ENCODE measurements at places on chromosomes 12 and 14.

GRCh38 chr12:127680516-127680915 is 586.5 kb upstream of the TMEM132C start:
- DNase-seq = no peak

- peak; percentile 61 for DNase-seq
Observed at GRCh38 chr14:105067140-105067968, 2.1 kb upstream of the GPR132 start.

DNA sequence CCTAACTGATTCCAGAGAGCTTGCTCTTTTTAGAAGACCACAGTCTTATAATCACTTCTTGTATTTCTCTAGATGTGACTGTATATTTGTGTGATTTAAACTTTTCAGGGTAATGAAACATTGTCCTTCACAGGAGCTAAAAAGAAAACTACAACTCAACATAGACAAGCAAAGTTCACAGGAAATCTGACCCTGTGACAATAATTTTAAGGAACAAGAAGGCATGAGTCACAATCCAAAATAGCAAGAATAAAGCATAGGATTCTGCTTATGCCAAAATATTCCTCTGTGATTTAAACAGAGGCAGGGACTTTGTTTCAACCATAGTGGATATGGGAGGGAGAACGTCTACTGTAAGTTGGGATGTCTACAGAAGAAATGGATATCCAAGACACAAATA is 44.3 kb downstream of the GPR65 start:
- DNase-seq = no peak

- peak; percentile 75 for DNase-seq
Observed at GRCh38 chr12:122860040-122860853, 25.0 kb downstream of the HIP1R start.

DNA sequence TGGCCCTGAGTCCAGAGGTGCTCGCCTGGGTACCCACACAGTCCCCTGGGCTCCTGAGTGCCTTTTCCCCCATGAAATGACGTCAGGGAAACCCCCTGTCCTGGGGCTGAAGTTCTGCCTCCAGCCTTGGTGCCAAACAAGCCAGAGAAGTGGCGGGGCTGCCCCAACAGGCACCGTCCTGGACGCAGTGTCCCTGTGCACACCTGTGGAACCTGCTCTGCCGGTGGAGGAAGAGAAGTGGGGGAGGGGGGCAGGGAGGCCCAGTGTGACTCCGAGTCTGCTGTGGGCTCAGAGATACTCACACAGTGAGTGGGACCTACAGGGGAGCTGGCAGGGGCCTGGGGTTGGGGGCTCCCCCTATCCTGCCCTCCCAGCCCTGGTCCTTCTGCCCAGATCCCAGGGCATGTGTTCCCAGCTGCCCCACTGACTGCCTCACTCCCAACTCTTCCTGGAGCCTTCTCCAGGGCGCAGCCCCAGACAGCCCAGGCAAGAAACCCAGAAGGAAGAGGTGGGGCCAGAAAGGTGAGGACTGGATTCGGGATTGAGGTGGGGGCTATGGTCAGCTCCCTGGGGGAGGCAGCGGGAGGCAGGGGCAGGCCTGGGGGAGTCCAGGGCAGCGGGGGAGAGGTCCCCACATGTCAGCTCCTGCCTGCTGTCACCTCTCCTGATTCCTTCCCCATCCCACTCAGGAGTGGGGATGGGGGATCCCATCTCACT is 24.7 kb downstream of the CCDC85C start:
- no peak for DNase-seq

GRCh38 chr12:120378036-120378435 is 9.1 kb upstream of the MSI1 start:
- DNase-seq = no peak

DNA sequence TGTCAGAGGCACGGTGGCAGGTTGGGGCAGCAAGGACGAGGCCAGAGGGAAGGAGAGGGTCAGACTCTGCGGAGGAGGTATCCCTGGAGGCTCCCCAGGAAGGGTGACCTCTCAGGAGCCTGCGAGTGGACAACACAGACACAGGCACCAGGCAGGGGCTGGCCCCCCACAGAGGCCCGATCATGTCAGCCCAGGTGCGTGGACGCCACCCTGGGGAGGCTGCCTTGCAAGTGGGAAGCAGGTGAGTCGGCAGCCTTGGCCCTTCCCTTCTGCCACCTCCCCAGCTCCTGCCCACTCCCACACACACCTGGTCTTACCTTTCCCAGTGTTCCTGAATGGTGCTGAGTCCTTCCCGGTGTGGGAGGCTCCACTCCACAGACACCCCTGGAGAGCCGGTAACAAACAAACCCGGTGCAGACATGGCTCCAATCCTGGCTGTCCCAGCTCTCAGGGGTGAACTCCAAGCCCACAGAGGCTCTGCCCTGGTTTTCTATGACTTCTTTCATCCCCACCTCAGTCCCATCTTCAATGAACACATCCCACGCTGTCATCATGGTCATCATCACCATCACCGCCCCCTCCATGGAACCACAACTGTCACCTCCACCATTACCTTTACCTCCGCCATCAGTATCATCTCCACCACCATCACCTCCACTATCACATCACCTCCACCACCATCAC is 5.2 kb downstream of the ZBTB42 start:
- no peak for DNase-seq

DNA sequence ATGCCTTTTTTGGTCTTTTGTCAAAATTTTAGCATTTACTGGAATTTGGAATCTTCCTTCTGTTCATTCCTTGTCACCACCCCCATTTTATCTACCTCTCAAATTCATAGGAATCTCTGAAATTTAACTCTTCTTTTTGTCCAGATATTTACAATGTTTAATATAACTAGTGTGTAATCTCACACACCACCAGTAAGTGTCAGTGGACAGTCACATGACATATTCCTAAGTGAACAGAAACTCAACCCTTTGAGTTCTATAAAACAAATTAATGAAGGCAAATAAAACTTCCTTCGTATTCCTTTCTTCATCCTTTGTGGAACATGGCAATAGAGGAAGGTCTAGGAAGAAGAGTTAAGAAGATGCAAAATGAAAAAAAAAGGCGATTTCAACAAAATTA is 26.6 kb downstream of the ATF7 start:
- no peak for DNase-seq

DNA sequence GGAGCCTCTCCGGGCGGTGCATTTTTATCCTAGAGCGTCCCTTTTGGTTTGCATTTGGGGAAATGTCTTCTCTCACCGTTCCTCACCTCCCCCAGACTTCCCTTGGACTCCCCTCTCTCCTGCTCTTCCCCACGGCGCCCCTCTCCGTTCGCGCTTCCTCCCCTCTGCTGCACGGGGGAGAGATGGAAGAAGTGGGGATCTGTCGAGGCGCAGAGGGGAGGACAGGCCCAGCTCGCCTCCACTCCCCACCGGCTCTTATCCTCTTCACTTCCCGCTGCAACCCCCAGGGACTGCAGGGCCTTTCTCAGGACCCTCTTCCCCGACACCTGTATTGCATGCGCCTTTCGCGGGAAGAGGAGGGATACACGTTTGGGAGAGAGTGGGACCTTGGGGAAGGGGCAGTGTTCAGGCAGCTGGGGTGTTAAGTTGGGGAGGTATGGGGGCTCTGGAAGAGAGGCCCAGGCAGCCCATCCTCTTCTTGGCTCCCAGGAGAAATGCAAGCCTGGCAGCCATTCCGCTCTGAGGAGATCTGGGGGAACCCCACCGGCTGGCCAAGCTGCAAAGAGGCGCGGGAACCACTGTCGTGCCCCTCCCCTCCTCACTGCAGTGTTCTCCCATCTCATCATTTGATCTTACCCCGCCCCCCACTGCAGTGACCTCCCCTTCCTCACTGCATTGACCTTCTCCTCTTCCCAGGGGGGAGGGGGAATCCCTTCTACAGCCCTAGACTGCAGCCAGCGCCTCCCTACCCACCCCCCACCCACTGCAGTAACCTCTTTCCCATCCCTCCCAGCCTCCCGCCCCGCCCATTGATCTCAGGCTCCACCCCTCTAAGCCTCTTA is 788 bp downstream of the ENO2 start:
- no peak for DNase-seq

DNA sequence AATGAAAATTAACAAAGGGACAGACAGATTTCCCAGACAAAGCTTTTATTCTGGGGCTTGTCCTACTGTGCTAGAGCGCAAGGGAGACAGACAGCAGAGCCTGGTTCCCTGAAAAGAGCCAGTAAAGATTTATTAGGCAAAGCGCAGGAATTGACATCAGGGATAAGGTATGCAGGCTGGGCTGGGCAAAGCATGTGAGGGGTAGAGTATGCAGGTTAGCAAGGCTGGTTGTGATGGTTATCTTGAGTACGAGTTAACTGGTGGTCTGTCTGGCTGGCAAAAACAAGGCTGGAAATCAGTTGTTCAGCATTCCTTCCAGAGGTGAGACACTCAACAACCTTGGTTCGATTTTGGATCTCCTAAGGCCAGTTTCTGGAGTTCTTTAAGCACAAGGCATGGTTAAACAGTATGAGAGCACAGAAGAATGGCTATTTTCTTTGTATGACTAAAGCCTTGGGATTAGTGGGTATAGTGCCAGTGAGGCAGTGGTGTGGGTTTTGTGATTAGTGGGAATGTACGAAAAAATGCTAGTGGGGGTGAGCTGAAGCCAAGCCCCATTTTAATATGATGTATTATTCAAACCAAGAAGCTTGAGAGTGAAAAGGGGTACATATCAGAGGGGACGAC is 30.9 kb downstream of the BTBD7 start:
- DNase-seq = no peak

- DNase-seq = no peak
Observed at GRCh38 chr14:99041141-99041819, 230.7 kb downstream of the BCL11B start.

GRCh38 chr14:66056926-66057552 is 429.1 kb upstream of the CCDC196 start:
- no peak for DNase-seq

GRCh38 chr14:74792249-74793039 is 29.3 kb downstream of the YLPM1 start:
- DNase-seq = peak; percentile 33

DNA sequence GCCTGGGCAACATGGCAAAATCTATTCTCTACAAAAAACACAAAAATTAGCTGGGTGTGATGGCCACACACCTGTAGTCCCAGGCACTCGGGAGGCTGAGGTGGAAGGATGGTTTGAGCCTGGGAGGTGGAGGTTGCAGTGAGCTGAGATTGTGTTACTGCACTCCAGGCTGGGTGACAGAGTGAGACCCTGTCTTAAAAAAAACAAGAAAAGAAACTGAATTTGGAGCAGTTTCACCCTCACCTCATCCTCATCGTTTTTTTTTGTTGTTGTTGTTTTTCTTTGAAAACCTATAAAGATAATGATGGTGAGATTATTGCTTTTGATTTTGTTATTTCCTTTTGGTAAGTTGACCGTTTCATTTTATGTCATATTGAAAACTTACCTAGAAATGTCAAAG is 60.7 kb downstream of the SLC38A6 start:
- DNase-seq = no peak

- DNase-seq = no peak
Observed at GRCh38 chr12:82904219-82904790, 217.6 kb downstream of the TMTC2 start.

DNA sequence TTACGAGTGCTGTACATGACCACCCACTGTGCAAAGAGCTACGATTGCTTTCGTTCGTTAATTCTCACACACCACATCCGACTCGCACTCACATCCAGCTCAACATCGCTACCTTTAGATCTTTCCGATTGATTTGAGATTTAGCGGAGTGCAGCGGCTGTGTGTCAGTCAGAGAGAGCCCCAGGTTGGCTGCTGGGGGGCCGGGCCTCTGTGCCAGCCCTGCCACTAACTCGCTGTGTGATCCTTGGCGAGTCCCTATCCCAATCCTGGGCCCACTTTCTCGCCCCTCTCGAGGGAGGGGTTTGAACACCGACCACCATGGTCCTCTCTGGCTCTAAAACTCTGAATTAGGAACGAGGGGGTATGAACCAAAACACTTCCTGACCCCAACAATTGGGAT is 8.6 kb downstream of the DLK1 start:
- no peak for DNase-seq

- no peak for DNase-seq
Observed at GRCh38 chr14:57297852-57298251, 29.1 kb downstream of the AP5M1 start.

DNA sequence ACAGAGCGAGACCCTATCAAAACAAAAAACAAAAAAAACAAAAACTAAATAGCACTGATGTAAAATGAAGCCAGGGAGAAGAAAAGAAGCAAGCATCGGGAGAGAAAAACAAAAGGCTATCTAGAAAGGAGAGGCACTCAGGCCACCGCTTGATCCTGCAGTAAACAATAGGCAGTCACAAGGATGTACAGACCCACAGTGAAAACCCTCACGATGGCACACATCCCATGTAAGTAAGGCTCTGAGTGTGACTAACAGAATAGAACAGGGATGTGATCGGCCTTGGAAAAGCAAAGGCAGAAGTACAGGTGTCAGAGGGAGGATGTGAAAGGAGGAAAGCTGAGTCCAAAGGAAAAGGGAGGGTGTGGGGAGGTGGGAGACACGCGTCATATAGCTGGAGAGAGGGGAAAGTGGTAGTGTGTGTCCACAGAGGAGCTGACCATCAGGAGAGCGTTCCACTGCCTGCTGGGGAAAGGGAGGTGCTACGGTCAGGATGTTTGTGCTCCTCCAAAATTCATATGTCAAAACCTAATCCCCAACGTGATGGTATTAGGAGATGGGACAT is 31.5 kb downstream of the CAMKK2 start:
- DNase-seq = no peak

DNA sequence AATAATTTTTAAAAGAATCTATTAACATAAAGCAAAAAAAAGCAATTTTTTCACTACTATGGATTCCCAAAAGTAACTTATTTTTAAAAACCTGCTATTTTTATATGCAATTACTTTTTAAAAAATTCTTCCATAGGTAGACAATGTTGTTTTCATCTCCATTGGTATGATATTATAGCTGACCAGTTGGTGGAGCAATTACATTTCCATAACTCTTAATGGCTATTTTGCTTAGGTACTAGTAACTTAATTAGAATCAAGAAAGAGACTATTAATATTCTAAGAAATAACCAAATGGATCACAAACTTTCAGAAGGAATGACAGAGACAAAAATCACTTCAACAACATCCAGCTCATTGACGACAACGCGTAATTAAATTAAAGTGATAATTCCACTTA is 64.7 kb upstream of the PTCSC3 start:
- no peak for DNase-seq

DNA sequence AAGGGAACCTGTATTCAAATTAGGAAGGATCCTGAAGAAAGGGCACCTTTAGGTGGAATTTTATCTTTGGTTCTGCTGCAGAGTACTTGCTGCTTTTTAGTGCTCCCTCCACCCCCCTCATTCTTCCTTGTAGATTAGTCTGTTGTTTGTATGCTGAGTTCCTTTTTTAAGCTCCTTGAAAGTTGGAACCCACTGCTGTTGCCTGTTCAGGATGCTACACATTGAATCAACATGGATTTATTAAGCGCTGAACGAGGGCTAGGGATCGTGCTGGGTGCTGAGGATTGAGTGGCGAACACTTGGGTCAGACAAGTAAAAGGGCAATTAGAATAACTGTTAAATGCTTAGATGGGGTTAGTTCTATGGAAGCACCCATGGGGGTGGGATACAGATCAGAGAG is 884 bp upstream of the AMN1 start:
- DNase-seq = no peak

DNA sequence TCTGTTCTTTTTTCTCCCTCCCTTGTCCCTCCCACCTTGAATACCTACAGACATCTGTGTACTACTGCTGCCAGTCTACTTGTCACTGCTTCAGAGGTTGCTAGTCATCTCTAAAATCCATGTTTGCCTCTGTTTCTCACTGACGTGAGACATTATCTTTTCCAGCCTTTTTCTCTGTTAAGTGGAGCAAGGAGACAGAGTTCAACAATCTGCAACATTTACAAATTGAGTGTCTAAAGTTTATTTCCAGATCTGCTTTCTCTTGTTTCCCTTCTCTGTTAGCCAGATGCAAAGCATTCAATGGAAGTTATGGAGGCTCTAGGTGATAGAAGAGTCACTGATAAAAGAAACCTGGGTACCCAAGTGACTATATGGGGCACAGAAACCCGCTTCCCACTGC is 47.5 kb upstream of the CNTN1 start:
- no peak for DNase-seq
